ENCODE measurements at places on chromosomes 3 and 15.

DNA sequence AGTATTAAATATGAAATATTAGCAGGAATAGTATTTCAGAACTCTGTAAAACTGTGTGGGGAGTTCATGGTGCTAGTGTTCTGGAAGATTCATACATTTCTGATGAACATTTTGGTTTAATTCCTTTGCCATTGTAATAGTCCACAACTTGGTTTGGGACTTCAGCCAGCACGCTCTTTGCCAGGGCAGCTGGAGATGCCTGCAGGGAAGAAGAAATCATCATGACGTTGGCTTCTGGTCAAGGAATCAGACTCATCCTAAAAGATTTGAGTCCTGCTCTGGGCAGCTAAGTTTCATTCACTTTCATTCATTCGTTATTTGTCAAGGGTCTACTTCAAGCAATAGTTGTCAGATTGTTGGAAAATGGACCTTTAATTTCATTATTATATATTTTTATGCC is 32.4 kb upstream of the MRPL3 start:
- peak; percentile 48 for DNase-seq

GRCh38 chr3:70471464-70472342 is 159.3 kb upstream of the MDFIC2 start:
- DNase-seq: no peak

GRCh38 chr3:61875976-61876671 is 314.8 kb downstream of the PTPRG start:
- no peak for DNase-seq

GRCh38 chr15:69509131-69509530 is 56.5 kb downstream of the RPLP1 start:
- DNase-seq: peak; percentile 41

- peak; percentile 68 for DNase-seq
Measured at GRCh38 chr3:188578576-188579363, 424.8 kb downstream of the LPP start.

DNA sequence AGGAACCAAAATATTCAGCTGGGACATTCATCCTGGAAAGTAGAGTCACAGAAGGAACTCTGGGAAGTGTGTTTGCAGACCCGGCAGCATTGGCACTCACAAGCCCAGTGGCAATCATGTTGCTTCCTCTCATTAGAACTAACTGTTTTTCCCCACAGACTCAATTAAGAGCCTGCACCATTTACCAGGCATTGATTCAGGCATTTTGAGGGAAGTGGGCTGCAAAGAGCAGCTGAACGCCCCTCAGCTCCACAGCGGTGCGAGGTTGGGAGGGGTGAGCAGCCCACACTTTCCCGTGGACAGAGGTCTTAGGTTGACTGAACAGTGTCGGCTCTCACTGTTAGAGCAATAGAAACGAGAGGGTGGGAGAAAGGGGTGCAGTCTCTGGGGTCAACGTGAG is 143.8 kb downstream of the STT3B start:
- no peak for DNase-seq

DNA sequence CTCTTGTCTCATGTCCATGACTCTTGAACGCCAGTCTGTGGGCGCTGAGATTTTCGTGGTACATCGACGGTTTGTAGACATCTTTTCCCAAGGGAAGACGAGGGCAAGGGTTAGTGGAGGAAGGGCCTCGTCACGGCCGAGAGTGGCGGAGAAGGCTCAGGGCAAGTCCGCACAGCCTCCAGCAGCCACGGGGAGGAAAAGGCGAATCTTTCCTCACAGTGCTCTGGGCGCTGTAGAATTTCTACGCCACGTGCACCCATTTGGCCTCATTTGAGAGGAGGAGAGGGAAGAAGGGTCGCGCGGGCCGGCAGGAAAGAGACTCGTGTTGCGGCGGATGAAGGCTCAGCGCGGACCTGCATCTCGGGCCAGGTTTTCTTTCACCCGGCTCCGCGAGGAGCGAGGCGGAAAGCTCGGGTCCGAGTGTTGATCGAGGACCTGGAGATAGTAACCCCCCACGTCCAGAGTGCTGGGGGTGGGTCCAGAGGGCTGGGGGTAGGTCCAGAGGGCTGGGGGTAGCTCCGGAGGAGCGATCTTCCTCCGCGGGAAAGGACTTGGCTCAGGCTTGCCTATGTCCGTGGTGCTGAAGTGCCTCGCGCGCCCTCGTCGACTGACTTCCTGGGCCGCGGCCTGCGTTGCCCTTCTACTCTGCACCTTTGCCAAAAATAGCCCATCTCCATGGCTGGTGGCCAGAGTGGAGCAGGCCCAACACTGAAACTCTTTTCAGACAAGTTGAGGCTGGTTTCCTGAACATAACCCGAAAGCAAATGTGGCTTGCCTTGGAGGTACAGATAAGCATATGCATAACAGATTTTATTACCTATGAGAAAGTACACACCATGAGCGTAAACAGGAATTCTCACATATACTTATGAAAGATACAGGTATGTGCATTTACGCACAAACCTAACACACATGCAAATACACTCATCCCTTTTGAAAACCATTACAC is 1.1 kb downstream of the SLC35G2 start:
- DNase-seq: peak; percentile 75

GRCh38 chr3:101574388-101575112 is 570 bp downstream of the PCNP start:
- peak; percentile 63 for DNase-seq

DNA sequence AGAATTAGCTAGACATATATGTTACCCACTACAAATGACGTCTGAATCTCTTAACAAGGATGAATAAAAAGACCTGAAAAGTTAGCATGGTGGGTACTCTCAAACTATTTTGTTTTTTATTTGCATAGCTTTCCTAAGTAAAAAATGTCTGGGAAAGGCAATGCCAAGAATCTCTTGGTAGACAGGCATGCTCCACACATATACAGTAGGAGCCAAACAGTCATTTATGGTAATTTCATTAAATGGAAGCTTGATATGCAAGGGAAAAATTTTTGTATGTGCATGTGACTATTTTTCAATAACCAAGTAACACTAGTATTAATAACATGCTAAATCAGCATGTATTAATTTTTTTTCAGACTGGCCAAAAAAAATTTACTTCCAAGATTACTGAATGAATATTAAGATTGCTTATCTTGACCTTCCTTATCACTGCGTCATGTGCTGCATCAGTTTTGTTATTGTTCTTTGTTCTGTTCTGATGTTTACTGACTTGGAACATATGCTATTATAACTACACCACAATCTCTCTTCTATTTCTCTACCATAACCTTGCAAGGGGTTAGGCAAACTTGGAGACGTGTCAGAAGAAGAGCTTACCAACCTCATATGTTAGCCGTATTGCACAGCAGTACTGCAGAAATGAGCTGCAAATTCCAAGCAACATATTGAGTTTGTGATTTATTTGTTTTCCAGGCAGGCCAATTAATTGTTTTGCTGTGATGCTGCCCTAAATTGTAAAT is 255.3 kb downstream of the RBMS3 start:
- DNase-seq: no peak

GRCh38 chr15:81504170-81504905 is 130.3 kb upstream of the TMC3 start:
- DNase-seq: peak; percentile 44

DNA sequence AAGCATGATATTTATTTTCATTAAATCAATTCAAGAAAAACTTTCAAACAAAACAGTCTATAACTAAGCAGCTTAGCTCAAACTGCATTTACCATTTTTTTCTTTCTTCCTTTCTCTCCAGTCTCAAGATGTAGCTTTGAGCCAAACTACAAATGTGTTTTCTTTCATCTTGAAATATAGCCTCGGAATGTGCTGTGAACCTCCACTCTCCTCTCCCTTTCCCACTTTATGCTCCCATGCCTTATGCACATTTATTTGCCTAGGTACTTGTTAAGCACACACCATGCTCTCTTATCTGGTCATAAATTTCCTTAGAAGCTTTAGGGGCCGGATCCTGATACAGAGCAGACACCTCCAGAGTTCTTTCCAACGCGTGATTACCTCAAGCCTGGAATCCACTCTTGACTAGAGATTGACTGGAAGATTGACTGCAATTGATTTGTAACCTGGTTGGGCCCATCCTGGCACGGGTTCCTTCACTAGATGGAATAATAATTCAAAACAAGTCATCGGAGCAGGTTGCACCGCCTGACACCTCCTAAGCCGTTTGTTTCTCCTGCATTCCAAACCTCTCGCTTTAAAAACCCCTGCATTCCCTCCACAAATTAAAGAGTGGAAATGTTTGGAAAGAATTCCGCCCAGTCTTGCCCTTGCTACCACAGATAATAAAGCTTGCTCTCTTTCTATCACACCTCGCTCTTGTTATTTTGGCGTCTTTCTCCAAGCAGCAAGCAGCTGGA is 344.7 kb downstream of the CHL1 start:
- DNase-seq: no peak

DNA sequence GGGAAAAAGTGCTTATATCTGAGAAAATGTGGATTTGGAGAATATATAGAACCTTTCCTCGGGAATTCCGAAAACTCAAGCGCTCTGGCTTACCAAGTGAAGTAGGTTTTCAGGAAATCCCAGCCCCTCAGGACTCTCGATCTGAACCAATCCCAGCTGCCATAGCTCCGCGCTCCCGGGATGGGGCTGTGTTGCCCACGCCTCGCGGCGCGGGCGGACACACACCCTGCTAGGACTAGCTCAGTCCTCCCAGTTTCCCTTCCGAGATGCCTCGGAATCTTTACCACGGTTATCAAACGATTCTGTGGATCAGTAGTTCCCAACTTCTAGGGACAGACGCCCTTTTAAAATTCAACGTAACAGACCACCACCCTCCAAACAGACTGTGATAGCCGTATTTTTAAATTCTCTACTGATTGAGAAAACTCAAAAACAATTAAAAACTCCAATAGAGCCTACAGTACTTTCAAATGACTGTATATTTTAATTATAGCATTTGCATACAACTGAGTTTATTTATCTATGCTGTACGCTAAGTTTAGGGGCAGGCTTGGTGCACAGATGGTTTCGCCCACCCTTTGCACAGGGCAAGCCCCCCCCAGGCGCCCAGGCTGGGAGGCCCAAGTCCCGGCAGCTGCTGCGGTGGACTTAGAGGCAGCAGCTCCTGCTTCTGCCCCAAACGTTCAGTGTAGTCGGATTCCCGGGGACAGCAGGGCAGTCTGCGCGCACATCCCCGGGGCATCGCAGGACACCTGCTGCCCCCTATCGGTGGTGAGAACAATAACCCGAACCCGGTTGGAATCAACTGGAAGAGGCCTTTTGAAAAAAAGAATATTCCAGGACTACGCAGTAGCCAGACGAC is 52.3 kb downstream of the CCDC54 start:
- DNase-seq: peak; percentile 93

GRCh38 chr15:60798821-60799220 is 319.9 kb upstream of the ICE2 start:
- DNase-seq: peak; percentile 67

DNA sequence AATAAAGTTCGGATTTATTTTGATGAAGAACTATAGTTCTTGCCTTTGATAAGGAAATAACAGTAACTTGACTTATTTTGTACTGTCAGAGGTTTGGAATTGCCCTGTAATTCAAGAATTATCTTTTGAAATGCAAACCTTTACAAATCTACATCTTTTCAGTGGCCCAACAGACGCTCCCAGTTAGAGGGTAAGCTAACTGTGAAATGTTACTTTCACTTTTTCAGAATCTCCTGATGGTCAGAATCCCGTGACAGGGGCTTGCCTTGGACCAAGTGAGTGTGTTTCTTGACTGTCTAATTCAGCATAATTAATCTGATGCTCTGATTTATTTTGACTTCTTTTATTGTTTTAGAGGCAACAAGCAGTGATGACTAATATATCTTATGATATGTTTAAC is 262.5 kb downstream of the PLOD2 start:
- DNase-seq: no peak

DNA sequence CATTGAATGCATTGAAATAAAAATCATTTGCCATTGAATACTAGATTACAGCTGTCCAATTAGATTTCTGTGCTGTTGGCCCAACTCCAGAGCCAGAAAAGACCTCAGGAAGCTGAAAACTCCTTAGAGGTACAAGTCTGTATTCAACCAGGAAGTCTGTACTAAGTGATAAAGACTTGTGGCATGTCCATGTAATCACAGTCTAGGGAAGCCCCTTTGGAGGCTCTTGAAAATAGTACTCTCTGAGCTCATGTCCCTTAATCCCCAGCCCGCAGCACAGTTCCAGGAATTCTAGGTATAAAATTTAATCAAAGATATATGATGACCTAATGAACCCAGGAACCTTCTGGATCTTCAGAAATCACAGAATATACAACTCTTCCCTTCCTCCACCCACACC is 279.4 kb downstream of the RSL24D1 start:
- DNase-seq: no peak

GRCh38 chr3:171133337-171133736 is 106.8 kb upstream of the SLC2A2 start:
- DNase-seq: no peak

DNA sequence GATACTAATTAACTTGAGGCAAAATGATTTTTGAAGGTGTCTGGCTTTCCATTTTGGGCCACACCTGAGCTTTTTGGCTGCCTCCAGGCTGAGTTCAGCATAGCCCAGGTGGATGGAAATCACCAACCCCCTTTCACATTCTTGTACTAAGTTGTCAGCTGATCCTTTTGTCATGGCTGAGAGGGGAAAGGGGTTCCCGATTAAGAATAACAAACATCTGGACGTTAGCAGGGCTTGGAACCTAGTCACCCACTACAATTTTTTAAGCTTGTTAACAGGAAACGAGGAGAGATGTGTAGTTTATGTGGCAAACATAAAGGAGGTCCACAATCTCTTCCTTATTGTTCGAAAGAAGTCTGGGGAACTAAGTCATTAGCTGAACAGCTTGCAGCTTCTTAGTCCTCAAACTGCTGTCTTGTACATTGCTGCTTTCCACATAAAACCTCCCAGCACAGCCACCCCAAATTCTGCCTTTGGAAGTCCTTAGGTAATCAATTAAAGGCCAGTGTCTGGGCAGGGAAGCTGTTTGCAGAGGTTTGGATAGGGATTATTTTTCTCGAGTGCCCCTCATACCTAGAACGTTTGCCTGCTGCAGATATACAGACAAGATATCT is 5.0 kb downstream of the NR2F2 start:
- DNase-seq: no peak

DNA sequence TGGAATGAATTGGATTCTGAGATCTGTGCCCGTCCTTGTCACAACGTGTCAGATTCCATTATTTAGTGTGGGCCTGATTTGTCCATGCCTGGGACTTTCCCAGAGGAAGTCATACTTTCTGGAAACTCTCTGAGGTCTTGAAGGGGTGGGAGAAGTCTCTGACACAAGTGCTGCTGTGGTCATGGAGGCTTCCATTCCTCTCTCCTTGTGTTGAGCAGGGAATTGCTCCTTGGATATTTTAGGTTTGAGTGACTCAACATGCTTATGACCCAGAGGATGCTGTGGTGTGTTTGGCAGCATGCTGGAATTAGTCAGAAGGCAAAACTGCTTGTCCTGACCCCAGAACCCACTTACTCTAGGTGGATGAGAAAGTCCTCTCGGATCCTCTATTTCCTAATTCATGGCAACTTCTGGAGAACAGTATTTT is 132.1 kb downstream of the LPP start:
- DNase-seq: peak; percentile 97

- no peak for DNase-seq
Measured at GRCh38 chr3:190577225-190577624, 63.3 kb downstream of the IL1RAP start.

DNA sequence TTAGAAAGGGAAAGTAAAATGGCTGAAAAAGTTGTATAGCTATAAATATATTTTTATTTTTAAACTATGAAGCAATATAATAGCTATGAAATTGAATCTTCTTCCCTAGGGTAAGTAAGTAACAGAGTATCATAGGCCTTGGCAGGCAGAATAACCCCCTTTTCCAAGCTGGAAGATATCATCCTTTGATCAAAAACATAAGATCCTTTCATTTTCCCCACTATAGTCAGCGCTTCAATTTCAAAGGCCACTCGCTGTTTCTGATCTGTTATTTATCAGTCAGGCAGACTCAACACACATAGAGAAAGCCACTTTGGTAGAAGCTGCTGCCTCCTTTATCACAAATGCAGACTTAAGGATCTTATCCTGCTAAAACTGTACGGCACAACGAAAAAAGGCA is 74.0 kb upstream of the UBE2E2 start:
- DNase-seq: no peak
